Activated CD4-positive, alpha-beta T cell treated with anti-CD3 and anti-CD28 coated beads, Interleukin-2, amount 50 U/mL, for 16 hours (primary cell): ENCODE measurements at places on chromosomes 4 and X.
A peak's percentile ranks its signal among the peaks of the same experiment; 100 is the strongest.

DNA sequence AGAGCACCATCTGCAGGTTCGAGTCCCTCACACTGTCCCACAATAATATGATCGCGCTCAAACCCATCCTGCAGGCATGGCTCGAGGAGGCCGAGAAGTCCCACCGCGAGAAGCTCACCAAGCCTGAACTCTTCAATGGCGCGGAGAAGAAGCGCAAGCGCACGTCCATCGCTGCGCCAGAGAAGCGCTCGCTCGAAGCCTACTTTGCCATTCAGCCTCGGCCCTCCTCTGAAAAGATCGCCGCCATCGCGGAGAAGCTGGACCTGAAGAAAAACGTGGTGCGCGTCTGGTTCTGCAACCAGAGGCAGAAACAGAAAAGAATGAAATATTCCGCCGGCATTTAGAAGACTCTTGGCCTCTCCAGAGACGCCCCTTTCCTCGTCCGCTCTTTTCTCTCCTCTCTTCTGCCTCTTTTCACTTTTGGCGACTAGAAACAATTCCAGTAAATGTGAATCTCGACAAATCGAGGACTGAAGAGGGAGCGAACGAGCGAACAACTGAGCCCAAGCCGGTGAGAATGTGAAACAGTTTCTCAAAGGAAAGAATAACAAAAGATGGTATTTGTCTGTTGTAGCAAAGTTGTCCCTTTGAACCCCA is 1.9 kb downstream of the POU4F2 start:
- DNase-seq, result no peak

DNA sequence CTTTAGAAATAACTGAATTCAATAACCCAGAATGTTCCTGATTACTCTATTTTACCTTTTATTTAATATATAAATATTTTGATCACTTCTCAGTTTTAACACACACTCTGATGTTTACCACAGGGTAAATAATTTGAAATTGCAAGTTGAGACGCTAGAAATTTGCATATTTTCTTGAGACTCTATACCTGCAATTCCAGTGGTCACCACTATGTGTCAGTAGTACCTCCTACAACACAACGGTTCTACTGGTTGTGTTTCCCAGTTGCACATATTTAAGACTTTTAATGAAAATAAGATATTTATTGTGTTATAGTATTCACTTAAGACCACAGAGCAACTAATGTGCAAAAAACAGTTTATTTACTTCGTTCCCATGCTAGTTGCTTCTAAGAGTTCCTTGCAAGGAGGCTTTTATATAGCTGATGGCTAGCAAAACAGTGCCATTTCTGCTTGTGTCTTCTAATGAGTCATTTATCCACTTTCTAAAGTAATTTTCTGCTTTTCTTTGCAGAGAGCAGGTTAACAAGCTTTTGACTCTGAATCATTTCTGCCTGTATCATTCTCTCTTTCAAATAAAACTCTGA is 98.9 kb upstream of the PDLIM3 start:
- peak; percentile 2 for DNase-seq

GRCh38 chr4:26692014-26692726 is 108.3 kb downstream of the TBC1D19 start:
- DNase-seq, result no peak

- no peak for DNase-seq
These were observed 26.4 kb upstream of the PNMA3 start for GRCh38 chrX:153029875-153030274.

DNA sequence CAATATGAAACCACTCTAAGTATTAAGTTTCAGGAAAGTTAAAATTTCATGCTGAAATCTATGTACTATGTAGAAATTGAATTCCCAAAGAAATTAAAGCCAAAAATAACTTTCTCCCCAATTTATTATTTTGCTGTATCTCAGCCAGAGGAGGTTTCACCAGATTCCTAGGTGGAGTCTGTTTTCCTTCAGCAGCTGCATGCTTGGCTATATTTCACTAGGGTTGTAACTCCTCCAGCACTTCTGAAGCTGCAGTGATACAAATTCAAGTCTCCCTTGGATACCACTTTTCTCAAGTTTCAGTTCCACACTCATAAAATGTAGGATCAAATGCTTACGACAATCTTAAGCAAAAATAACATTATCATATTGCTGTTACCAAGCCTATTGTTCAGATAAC is 41.2 kb upstream of the ZC4H2 start:
- no peak for DNase-seq

DNA sequence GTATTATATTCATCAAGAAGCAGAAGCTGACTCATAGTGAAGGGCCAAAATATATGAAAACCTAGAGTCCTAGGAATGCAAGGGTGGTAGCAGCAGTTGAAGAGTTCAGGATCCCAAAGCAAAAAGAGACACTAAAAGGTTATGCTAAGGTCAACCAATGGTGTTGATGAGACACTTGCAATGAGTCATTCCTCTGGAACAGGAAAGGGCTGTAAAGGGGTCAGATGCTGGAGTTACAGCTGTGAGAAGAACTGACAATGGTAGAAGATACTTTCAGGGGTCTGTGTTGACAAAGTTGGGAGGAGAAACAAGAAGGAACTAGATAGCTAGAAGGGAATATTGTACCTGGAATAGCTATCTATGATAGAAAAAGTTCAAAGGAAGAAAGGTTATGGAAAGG is 47.5 kb downstream of the ZGRF1 start:
- no peak for DNase-seq

GRCh38 chr4:114077610-114078009 is 98.2 kb upstream of the ARSJ start:
- no peak for DNase-seq

- no peak for DNase-seq
These were observed 283.9 kb downstream of the NKX6-1 start for GRCh38 chr4:84215217-84215616.

DNA sequence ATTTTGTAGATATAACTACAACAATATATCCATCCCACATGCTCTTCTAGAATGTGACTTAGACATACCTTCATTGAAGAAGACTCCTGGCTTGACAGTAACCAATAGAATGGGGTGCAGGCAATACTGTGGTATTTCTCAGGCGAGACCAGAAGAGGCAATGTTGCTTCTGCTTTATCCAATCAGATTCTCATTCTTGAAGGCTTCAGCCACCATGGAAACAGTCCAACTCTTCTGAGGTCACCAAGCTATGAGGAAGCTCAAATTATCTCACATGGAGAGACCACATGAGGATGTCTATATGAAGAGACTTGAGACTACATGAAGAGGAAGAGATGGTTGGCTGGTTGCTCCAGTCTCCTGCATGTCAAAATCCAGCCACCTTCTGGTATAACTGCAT is 469.9 kb downstream of the PCDH10 start:
- no peak for DNase-seq

DNA sequence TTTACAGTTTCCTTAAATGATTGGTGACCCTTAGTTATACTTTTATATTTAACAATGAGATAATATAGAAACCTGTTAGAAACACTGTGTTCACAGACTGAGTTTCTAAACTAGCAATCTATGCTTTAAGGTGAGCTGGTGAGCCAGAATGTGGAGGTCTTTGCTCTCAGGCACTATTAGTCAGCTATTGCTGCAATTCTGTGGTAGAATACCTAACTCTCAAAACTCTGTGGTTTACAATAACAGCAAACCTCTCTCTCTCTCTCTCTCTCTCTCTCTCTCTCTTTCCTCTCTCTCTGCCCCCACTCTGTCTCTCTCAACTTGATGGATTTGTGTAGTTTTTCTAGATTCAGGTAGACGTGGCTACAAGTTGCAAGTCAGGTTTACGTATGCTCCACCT is 17.6 kb upstream of the LCORL start:
- DNase-seq, result no peak

- no peak for DNase-seq
These were observed 1973.0 kb upstream of the AGA start for GRCh38 chr4:179415037-179415846.

DNA sequence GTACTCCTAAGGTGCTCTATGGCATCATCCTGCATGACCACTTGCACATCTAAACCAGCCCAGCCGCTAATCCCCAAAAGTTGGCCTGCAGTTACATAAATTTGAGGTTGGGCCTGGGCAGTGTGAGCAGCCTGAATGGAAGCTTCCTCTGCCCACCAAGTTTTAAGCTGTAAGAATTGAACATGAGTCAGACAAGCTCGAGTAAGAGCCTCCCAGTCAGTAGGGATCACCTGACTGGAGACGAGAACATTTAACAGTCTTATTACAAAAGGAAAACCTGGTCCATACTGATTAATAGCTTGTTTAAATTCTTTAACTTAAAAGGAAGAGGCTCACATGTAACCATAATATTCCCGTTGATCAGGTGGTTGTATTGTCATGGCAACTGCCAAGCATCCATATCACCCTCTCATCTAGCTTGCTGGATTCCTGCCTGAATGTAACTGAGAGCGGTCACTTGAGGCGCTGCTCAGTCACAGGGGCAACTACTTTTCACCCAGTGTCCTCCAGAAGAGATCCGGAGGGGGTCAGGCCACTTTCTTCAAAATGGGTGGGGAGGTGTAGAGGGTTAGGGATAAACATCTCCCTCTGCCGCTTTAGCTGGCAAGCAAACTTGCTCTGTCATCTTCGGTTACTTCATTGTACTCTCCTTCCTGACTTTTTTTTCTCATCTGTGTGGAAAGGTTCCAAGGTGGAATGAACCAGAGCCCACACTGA is 56.6 kb upstream of the WDR1 start:
- DNase-seq, result no peak

DNA sequence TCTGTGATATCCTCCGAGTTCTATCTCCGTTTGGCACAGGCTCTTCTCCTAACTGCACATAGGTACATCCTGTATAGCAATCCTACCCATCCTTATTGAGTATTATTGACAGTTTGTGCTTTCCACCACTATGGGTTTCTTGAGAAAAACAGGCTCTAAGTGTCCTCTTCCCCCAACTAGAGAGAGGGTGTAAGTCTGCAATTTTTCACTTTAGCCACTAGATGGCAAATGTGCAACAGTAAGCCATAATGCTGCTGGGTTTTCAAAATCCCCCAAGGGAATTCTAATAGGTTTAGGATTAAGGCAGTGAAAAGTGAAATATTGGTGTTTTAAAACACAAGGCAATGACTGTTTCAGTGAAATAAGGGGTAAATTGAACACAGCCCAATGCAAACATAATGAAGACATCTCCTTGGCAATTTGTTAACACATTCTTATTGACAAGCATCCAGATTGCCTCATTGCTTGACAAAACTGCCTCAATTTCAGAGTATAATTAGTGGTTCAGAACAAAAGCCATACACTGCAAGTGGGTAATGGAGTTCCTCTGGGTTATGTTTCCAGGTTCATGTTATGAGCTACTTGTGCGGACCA is 239.0 kb upstream of the HTR2C start:
- DNase-seq, result peak; percentile 5

- DNase-seq, result peak; percentile 46
These were observed 18.1 kb downstream of the TMEM154 start for GRCh38 chr4:152661649-152662048.

GRCh38 chrX:19382555-19383145 is 38.9 kb downstream of the PDHA1 start:
- DNase-seq, result peak; percentile 47

DNA sequence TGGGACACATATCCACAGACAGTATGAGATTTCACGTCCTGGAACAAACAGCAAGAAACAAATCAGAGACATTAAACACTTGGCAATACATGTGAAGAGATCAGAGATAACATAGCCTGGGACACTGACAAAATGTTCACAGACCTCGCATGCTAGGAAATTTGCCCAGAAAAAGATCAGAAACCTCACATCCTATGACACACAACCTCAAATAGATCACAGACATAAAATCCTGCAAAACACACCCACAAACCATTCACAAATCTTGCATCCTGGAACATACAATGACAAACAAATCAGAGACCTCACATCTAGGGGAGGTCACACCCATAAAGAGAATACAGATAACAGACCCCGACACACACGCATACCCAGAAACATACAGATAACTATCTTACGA is 18.0 kb downstream of the SUV39H1 start:
- DNase-seq, result no peak

DNA sequence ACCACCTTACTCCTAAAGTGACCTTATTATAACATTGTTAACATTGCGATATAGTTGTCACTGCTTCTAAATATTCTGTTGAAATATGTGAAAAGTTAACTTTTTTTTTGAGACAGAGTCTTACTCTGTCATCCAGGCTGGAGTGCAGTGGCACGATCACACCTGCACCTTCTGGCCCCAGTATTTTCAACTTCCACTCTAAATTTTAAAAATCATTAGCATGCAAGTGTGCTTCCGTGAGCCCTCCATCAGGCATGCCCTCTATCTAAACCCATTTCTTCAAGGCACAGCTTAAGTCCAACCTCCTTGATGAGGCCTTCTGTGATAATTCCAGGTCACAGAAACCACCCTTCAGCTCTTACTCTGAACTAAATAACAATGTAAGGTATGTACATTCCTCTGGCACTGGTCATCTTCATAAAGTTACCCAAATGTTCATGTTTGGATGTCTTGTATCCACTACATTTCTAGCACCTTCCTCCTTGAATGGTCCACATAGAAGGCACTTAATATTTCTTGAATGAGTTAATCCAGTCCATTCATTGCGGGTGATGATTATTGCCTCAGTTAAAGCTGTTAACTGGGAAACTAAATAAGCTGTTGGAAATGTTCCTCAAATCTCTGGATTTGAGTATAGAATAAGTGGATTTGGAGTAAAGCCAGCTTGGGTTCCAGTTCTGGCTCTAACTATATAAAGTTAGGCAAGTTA is 38.6 kb upstream of the TMEM131L start:
- no peak for DNase-seq

GRCh38 chr4:11525085-11525484 is 96.4 kb upstream of the HS3ST1 start:
- no peak for DNase-seq

- no peak for DNase-seq
These were observed 131.3 kb upstream of the AGA start for GRCh38 chr4:177573507-177573906.

GRCh38 chrX:96447161-96447560 is 237.5 kb upstream of the DIAPH2 start:
- DNase-seq, result no peak

DNA sequence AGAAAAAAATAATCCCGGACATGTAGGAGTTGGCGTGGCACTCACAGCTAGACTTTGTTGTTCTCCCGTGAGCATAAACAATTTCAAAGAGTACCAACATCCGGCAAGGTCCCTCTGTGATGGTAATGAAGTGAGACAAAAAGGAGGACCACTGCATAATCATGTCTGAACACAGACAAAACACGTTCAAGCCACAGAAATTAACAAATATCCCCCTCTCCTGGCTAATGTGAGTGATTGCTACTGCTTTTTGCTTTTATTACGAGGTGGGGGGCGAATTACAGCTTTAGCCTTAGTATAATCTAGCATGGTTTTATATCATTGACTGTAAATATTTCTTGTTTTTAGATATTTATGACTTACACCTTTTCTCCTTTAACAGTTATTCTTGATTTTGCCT is 118.5 kb downstream of the PLS3 start:
- no peak for DNase-seq

GRCh38 chrX:3757510-3758025 is 44.1 kb upstream of the PRKX start:
- no peak for DNase-seq
